ENCODE measurements at places on chromosomes 2 and 18. TPM values are rescaled to one million over a fixed set of nuclear protein-coding genes. Genes with fewer than 3 reads are reported as not detected.
A peak's percentile ranks its signal among the peaks of the same experiment; 100 is the strongest.

DNA sequence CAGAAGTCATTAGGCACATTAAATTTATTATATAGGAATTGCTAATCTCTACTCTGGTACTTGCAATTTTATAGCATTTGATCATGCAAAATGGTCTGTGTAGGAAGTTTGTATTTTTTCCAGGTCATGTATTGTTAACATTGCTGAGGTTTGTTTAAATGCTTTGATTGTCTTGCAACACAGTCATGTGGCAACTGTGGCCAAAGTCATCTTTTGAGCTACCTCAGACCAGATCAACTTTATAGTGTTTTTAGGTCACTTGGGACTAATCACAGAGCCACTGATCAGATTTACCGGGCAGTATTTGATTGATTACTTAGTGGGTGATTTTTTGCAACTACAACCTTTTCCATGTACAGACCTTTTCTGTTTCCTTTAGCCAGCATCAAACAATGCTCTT, 3.7 kb downstream of the SERPINB5 start:
- no peak for DNase-seq

DNA sequence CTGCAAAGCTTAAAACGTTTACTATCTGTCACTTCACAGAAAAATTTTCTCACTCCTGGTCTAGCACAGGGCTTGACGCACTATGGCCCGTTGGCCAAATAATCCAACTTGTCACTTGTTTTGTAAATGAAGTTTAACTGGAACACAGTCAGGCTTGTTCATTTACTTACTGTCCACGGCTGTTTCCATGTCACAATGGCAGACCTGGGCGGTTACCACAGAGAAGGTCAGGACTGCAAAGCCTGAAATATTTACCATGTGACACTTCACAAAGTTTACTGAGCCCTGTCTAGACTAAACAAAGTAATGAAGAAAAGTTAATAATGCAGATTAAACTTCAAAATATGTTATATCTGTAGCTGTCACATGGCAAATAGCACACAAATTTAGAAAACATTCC, 273.0 kb upstream of the GYPC start:
- DNase-seq: no peak

DNA sequence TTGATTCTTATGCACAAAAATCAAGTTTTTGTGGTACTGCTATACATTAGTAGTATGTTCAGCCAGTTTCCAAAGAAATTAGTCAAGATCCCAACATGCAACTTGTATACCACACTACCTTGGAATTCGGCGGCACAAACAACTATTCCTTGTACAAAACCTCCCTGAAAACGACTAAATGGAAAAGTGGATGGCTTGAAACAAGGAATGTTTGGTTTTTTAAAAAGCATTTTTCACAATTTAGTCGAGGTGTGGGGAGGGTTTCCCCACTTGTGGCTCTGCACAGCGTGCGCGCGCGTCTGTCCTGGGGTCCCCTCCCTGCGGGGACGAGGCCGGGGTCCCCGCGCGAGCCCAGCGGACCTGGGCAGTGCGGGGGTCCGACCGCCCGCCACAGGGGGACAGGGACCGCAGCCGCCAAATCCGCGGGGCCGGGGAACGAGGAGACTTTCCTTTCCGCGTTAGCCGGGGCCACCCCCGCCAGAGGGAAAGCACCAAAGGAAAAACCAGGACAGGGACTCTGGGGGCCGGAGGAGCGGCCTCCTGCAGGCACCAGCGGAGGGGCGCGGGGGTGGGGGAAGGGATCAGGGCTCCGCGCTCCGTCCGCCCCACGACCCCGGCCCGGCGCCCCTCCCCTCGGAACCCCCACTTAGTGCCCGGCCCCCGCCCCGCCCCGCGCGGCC, 534 bp upstream of the SOCS6 start:
- no peak for DNase-seq

DNA sequence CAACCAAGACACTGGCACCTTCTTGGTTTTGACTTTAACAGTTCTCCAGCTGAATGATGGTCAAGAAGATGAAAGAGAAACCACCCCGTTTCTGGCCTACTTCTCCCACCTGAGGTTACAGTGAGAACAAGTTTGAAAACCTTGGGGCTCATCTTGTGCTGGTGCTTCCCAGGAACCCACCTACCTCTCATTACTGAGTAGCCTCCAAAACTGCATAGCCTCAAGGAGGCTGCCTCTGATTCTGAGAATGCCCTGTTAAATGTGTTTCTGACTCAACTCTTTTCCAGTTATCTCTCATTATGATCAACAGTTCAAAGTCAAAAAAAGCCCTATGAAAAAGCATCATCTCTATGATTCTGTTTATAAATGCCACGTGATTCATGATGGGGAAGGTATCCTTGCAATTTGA, 121.9 kb downstream of the CACNB4 start:
- DNase-seq: no peak

- DNase-seq: no peak
Observed at GRCh38 chr2:72971036-72971435, 53.7 kb downstream of the EMX1 start.

DNA sequence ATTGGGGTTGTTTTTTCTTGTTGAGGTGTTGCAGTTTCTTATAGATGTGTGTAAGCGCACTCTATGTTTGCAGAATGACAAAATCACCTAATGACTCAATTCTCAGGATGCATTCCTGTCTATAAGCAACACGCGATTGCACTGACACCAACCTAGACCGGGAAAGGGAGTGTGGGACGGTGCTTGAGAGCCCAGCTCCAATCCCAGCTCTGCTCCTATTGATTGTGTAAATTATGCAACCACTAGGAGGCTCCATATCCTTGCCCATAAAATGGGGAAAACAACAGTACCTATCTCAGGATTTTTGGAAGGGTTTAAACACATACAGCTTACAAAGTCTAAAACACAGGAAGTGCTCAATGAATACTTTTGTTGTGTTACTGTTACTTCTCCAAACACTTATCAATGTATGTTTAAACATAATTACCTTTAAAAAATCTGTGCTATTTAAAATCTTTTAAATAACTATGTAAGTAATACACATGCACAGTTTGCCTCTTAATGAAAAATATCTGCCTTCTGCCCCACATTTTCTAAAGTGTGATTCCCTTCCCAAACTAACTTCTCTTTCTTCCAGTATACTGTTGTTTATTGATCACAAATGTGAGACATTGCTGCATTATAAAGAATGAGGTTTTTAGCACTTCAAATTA, 132.5 kb downstream of the SPHKAP start:
- DNase-seq: peak; percentile 5

Gene BOLL
- total RNA-seq: 0.11 TPM

Gene KIAA2012
- total RNA-seq: not detected

Gene LYPD6
- total RNA-seq: not detected

Gene GPR45
- not detected for total RNA-seq

Gene EN1
- total RNA-seq: 2.0 TPM

GRCh38 chr2:129709001-129709955, 270.2 kb upstream of the RAB6C start:
- DNase-seq: no peak

- no peak for DNase-seq
Observed at GRCh38 chr2:43459446-43460173, 136.2 kb downstream of the THADA start.

Gene TEX261
- total RNA-seq: 60.4 TPM

GRCh38 chr2:195658541-195658890, 1.5 kb downstream of the SLC39A10 start:
- no peak for DNase-seq

GRCh38 chr2:172323256-172323655, 104.1 kb upstream of the ITGA6 start:
- DNase-seq: no peak

Gene STRN
- total RNA-seq: 29.1 TPM

DNA sequence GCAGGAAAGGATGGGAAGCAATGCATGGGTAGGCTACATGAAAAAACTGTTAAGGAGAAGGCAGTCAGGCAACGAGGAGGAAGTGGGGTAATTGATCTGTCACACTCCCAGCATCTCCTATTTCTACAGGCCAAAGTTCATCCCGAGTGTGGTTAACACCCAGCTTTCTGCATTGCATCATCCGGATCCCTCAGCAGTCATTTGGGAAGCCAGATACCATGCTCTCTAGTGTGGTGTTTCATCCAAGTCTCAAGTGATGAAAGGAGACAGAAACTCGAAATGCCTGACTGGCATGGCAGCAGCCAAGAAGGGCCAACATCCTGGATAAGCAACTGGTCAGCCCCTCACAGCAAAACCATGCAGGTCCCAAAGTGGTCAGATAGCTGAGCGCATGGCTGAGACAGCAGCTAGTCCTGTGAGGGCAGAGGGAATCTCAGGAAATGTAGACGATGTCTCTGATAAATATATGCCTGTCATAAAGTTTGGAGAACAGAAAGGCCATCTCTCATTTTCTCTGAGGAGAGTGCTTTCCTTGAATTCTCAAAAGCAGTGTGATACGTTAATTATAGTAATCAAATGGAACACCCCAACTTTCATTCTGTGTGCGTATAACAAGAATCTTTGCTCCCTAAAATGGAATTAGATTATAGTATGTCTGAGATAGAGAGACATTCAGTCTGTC, 24.8 kb upstream of the HNRNPA3 start:
- DNase-seq: no peak

DNA sequence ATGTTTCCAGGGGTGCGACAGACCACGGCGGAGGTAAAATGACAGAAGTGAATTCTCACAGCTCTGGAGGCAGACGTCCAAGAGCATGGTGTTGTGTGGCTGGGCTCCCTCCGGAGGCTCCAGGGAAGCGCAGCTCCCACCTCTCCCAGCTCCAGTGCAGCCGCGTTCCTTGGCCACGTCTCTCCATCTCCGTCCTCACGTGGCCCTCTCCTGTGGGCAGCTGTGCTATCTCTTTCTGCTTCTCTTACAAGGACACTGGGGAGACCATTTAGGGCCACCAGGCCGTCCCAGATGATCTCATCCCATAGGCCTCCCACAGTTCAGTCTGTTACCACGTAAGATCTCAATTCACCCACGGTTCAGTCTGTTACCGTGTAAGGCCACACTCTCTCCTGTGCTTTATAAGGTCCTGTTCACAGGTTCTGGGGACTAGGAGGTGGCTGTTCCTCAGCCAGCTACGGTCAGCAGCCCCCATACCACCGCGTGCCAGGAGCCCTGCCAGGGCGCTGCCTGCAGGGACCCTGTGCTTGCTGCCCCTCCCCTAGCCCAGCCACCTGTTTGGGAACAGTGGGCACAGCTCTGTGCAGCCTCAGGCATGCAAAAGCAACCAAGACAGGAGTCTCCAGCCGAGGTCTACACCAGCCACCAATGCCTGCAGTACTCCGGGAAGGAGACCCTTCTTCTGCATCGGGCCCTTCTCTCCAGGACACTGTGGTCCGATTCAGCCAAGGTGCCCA, 2.9 kb upstream of the MAB21L4 start:
- DNase-seq: no peak

- no peak for DNase-seq
Observed at GRCh38 chr2:68448671-68449653, 18.1 kb downstream of the FBXO48 start.

Gene SLC5A7
- total RNA-seq: not detected

DNA sequence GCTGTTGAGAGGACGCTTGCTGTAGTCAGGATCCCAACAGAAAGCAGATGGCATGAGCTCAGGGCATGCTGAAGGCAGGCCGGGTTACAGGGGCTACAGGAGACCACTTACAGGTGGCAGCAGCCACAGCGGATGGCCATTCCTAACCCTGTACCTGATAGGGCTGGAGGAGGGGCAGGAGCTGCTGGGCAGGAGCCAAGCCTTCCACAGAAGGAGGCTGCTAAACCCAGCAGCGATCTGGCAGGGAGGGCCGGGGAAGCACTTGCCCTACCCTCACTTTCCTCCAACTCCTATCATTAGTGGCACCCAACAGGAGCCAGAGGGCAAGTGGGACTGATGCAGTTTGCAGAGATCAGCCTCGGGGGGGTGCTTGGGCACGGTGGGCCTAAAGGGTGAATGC, 2.0 kb downstream of the ASB18 start:
- no peak for DNase-seq

GRCh38 chr2:150274108-150274507, 213.4 kb downstream of the RND3 start:
- DNase-seq: no peak

Gene UCN
- 2.2 TPM for total RNA-seq

GRCh38 chr18:13353084-13353823, 134.7 kb downstream of the LDLRAD4 start:
- DNase-seq: no peak

GRCh38 chr18:50857694-50858093, 21.2 kb upstream of the ME2 start:
- DNase-seq: peak; percentile 10

DNA sequence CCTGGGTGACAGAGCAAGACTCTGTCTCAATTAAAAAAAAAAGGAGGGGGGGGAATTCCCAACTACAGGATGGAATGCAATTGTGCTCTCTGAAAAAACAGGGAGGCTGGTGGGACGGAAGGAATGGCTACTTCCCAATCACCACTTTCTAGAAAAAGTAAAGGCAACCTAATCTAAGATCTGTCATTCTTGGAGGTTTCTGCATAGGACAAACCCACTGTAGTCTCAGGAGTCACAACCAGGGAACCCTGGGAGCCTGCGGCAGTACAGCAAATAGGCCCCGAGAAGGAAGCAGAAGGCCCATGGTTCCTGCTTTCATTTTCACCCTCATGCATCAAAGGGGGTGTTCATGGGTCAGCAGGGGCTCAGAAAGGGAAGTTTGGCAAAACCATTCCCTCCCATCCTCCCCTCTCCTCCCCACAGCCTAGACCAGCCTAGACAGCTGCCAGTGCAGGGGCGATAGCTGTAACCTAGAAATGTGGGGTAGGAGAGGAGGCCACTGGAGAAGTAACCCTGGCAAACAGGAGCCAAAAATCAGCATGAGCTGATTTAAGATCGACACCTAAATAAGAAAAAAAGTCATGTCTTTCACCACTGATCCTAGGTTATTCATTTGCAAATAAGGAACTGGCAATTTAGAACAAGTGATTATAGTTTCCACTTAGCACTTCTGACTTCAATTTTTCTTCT, 48.0 kb downstream of the TRABD2A start:
- no peak for DNase-seq

DNA sequence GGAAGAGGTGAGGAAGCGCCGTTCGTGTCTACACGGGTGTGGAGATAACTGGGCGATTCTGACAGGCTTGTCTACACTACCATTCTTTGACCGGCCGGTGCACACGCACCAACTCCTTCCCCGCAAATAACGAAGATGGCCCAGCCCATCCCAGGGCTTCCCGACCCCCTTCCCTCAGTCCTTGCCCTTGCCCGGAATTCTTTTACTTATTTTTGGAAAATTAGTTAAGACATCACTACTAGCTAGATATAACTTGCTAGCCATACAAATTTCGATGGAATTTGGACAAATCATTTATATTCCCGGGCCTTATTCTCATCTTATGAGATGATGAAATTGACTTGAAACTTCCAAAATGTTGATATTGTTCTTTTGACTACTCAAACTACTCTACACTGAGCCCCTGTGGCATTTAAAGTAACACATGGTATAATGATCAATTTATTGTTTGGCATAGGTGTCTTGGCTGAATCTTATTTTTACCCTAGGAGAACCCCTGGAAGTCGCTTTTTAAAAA, 1.3 kb downstream of the ERICH2 start:
- DNase-seq: no peak

- DNase-seq: no peak
Observed at GRCh38 chr2:237732790-237733381, 65.7 kb upstream of the RBM44 start.

GRCh38 chr2:102585847-102586404, 33.4 kb upstream of the SLC9A2 start:
- DNase-seq: no peak

- no peak for DNase-seq
Observed at GRCh38 chr2:236555481-236555880, 14.1 kb upstream of the ACKR3 start.
